Stimulated activated CD4-positive, alpha-beta T cell treated with anti-CD3 and anti-CD28 coated beads, Interleukin-15, amount 100 ng/mL, for 1 hour (primary cell): ENCODE measurements at places on chromosomes 13 and 19.

DNA sequence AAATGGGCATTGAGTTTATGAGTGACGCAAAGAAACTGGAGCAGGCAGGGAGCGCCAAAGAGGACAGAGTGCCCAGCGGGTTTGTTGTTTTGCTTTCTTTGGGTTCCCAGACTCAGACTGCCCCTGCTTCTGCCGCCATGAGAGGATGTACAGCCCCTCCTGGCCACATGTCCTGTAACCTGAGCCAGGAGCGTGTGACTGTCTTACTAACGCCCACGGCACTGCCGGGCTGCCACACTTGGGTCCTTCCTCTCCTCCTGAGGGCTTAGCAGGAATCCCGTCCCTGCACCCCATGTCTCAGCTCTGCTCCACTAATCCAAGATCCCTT lies 80.5 kb downstream of the GPR12 start:
- DNase-seq = no peak

DNA sequence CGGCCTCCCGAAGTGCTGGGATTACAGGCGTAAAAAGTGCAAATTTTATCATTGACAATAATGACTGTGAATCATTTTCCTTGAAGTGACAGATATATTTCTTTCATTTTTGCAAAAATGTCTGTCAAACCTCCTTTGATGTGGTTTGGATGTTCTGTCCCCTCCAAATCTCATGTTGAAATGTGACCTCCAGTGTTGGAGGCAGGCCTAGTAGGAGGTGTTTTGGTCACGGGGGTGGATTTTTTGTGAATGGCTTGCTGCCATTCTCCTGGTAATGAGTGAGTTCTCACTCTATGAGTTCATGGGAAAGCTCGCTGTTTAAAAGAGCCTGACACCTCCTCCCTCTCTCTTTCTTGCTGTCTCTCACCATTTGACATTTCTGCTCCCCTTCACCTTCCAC lies 5.5 kb upstream of the SLC1A6 start:
- no peak for DNase-seq

DNA sequence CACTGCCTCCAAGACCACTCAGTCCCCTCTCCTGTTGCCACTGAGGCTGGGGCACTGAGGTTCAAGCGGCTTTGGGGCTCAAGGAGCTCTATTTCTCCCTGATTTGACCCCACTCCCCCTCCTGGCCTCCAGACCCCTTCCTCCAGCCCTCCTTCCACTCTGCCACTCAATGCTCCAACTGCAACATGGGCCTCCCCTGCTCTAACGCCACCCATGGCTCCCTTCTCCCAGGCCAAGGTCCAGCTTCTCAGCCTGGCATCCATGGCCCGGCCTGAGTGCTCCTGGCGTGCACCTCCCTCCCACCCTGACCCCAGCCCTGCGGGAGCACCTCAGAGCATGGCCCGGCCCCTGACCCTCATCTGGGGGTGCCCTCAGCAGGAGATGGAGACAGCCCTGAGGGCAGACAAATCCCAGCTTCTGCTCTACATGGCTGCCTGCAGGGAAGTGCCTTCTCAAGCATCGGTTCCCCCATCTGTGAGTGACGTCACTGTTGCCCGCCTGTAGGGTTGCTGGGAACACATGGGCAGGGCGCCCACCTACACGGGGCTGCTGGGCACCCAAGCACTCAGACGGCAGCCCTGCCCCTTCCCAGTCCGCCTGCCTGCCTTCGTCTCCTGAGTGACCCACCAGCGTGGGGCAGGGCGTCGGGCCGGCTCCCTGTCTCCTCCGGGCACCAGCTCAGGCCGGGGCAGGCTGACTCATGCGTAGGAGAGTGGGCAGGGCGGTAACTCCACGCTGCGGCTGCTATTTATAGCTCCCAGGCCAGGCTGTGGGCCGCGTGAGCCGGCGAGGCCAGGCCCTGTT lies 1.6 kb upstream of the DIRAS1 start:
- DNase-seq = no peak

DNA sequence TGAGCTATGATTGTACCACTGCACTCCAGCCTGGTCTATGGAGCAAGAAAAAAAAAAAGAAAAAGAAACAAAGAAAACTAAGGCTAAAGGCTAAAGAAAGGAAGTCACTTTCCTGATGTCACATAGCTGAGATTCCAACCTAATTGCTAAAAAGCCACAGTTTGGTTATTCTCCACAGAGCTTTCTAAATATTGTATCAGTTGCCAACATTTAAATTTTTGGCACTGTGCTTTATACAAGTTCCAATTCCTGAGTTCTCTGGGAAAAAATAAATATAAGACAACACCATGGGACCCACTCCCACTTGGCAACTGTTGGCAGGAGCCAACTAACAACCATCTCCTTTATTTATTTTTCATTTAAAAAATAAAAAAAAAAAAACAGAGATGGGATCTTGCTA lies 11.2 kb upstream of the LYPD3 start:
- no peak for DNase-seq

DNA sequence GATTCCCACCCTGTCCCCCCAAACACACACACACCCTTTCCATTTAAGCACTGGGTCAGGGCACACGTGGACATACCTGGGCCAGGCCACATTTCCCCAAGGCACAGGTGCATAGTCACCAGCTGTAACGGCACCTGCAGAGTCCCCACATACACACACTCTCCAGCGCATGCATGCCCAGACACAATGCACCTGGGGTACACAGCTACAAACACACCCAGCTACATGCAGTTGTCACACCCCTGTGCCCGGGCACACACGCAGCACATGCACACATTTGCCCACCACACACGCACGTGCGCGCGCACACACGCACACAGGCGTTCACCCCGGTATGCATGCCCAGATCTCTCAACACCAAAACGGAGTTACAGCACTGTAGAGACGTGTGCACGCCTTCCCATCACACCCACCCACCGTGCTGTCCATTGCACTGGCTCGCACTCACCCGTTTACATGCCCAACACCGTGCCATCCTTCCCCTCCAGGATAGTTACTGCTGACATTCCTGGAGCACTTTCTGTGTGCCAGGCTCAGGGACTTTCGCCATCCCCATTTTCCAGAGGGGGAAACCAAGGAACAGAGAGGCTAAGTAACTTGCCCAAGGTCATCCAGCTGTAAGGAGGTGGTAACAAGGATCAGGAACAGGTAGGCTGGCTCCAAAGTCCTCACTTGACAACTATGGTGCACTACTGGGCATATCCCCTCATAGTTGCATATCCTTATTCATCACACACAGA lies 749 bp upstream of the SHANK1 start:
- DNase-seq = no peak

GRCh38 chr13:46176756-46177155 lies 5.2 kb downstream of the LCP1 start:
- DNase-seq = no peak

DNA sequence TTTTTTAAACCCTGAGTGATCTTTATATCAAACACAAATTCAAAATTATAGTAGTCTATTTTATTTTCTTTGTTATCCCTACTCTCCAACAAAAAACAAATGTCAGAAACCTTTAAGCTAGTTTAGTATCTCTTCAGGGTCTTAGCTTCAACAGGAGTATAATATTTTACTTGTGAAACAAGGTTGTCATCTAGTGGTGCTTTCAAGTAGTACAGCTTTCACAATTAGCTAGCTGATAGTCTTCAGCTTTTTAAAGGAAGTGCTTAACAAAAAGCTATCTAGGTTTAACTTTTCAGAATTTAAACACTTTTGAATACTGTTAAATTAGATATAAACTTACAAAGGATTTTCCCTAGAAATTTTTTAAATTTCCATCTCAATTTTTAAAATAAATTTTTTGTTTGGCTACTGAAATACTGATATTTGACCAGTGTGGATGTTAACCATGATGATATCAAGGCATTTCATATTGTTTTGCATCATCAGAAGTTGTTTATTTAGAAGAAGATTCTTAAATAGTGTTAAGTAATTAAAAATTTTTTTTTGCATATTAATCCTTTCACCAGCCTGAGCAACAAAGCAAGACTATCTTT lies 34.2 kb downstream of the TDRD3 start:
- no peak for DNase-seq

- DNase-seq = no peak
These were observed 238.2 kb downstream of the EFNB2 start for GRCh38 chr13:106297283-106297682.

DNA sequence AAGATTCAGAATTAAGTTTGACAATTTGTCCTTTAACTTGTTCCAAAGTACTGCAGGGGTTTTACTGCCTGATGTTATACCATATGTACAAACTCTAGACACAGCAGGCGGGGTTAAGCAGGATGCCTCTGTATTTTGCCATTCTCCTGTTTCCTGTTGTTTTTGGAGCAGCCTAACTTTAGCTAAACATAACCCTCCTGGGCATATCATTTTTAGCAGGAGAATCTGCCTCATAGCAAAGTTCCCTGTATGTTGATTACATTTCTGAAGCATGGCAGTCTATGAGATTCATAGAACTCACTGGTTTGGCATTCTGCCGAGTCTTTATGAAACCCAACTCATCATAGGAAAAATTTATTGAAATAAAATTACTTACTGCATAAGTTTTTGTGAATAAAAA lies 5.2 kb downstream of the LHFPL6 start:
- no peak for DNase-seq

DNA sequence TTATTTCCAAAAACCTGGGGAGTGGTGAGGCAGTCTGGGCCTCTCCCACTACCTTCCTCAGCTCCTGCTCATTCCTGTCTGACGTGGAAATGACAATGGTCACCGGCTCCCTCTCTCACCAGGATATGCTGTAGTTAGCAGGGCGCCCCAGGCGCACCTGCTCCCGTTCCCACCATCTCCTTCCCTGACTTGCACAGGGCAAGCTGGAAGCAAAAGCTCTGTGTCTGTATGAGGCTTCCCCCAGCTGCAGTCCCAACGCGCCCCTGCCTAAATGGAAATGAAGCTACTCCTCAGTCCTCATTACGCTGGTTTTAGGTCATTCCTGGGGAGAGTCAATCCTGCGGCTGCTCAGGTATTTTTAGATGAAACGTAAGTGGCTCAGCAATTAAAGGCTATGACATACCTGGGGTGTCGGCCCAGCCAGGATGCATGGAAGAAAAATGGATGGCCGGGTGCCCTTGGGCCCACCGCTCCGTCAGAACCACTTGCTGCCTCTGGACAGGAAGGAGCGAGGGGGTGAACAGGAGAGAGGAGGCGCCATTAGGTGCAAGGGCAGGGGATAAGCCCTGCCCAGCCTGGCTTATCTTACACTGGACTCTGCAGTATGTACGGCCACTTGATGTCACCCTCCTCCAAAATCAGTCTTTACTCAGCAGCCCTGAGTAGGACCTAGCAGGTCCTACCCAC lies 32.4 kb downstream of the DHRS12 start:
- no peak for DNase-seq

DNA sequence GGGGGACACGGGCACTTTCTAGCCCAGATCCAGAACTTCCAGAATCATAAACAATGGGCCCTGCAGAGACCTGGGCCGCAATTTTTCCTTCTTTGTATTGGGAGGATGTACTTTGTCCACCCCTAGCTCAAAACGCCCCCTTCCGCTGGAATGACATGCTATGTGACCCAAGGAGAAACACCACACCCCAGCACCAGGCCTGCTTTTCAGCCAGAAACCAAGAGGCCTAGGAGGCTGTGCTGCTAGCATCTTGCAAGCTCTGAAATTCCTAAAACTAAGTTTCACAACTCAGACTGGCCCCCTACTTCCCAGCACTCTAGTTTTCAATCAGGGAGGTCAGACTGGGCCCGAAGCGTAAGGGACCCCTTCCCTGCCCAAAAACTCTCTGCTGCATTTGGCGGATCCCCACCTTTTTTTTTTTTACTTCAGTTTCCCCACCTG lies 538 bp downstream of the LSM4 start:
- no peak for DNase-seq

DNA sequence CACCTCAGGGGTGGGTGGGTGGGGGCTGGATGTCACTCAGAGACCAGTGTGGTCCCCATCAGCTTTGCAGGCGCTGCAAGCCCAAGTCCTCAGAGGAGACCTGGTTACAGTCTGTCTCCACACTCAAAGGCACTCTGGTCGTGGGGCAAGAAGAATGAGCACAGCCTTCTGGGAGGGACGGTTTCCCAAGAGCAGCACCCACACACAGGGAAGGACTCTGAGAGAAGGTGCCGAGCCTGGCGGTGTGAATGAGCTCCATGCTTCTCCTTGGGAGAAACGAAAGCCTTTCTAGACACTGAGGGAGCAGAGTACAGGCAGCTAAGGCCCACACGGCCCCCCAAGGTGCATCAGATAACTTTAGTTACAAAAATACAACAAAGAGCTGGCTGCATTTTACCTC lies 473.6 kb downstream of the FOXO1 start:
- no peak for DNase-seq

GRCh38 chr13:40165316-40165932 lies 501.0 kb downstream of the FOXO1 start:
- DNase-seq = no peak

- no peak for DNase-seq
These were observed 5.9 kb downstream of the RPL18A start for GRCh38 chr19:17865364-17866311.

DNA sequence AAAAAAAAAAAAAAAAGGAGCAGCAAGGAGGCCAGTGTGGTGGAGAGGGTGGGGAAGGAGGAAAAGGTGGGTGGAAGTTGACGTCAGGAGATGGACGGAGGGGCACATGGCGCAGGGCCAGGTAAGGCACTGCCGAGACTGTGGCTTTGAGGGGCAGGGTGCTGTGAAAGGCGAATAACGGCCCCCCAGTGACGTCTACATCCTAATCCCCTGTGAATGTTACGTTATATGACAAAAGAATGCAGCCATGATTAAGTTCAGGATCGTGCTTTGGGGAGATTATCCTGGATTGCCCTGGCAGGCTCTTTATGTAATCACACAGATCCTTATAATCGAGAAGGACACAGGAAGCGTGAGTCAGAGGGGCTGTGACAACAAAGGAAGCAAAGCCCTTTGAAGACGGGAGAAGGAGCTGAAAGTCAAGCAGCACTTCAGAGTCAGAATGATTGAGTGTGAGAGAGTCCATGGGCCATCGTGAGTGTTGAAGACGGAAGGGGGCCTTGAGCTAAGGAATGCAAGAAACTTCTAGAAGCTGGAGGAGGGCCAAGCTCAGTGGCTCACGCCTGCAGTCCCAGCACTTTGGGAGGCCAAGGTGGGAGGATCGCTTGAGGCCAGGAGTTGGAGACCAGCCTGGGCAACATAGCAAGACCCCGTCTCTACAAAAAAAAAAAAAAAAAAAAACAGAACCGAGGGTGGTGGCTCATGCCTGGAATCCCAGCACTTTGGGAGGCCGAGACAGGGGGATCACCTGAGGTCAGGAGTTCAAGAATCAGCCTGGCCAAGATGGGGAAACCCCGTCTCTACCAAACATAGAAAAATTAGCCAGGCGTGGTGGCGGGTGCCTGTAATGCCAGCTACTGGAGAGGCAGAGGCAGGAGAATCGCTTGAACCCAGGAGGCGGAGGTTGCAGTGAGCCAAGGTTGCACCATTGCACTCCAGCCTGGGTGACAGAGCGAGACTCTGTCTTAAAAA lies 13.8 kb upstream of the CEACAM16 start:
- no peak for DNase-seq

GRCh38 chr13:99778500-99778899 lies 193.1 kb downstream of the ZIC5 start:
- DNase-seq = no peak

GRCh38 chr19:43779147-43779819 lies 1.5 kb downstream of the KCNN4 start:
- DNase-seq = no peak

GRCh38 chr19:52345162-52345561 lies 9.1 kb downstream of the ZNF610 start:
- no peak for DNase-seq
